ENCODE measurements at places on chromosomes 1 and 21.

DNA sequence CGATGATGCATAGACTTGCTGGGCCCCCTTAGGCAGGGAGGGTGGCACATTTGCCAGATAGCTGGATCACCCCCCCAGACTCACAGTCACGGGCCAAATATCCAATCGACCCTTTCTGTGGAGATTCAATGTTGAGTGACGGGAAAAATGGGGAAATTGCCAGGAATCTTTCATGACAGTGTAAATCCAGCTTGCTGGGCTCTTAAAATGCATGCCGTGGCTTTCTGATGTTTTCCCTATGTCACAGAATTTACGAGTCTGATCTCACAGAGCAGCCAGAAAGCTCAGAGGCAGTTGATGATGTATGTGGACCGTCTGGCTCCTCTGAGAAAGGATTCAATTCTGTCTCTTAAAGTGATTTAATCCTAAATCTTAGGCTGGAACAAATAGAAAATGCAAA lies 150.1 kb upstream of the ZNF644 start:
- no peak for DNase-seq

- DNase-seq, result no peak
These were observed 441.0 kb downstream of the PTPRU start for GRCh38 chr1:29677028-29678024.

DNA sequence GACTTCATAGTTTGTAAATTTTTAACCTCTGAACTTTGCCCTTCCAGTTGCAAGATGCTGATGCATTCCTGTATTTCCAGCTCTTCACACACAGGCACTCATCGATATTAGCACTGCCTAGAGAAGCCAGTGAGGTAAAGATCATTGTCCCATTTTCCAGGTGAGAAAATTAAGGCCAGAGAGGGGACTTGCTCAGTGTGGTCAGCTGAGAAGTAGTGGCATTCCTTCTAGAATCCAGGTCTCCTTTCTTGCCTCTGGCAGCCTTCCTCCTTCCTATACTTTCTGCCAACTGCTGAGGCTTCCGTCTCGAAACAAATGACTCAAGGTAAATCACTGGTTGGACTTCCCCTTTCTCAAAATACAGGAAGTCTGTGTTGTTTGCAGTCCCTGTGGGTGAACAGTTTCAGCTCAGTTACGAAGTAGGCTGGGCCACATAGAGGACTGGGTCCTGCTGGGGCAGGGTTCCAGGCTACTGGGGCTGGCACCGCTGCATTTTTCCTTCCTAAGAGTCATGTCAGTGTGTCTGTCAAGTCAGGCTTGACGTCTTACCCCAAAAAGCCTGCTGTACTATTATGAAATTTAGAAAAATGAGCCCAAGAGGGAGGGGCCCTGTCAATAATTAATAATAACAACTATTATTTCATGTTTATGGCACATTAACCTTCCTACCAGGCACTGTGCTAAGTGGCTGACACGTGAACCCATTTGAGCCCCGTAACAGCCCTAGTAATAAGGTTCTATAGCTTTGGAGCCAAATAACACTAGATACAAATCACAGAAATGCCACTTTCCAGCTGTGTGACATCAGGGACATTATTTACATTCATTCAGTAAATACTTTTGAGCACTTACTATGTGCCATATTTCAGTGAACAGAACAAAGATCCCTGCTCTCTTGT lies 16.6 kb upstream of the RNF19B start:
- DNase-seq, result no peak

GRCh38 chr1:114756009-114756892 lies 1.5 kb downstream of the CSDE1 start:
- no peak for DNase-seq

DNA sequence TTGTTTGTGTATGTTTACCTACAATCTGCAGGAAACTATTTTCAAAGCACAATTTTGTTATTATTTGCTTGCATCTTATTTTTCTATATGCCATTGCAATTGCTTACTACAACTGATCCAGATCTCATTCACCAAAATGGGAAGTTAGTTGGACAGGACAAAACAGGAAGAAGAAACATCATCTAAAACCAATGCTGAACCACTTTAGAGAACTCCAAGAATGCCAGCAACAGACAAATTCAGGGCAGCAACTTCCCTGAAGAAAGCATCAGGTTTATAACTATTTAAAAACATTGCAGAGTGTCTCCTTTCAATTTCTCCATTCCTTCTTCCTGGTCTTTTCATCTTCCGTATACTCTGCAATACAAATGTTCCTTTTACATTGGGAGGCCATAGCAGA lies 82.4 kb upstream of the SMYD2 start:
- DNase-seq, result no peak

- no peak for DNase-seq
These were observed 10.6 kb downstream of the PARP1 start for GRCh38 chr1:226397011-226397926.

DNA sequence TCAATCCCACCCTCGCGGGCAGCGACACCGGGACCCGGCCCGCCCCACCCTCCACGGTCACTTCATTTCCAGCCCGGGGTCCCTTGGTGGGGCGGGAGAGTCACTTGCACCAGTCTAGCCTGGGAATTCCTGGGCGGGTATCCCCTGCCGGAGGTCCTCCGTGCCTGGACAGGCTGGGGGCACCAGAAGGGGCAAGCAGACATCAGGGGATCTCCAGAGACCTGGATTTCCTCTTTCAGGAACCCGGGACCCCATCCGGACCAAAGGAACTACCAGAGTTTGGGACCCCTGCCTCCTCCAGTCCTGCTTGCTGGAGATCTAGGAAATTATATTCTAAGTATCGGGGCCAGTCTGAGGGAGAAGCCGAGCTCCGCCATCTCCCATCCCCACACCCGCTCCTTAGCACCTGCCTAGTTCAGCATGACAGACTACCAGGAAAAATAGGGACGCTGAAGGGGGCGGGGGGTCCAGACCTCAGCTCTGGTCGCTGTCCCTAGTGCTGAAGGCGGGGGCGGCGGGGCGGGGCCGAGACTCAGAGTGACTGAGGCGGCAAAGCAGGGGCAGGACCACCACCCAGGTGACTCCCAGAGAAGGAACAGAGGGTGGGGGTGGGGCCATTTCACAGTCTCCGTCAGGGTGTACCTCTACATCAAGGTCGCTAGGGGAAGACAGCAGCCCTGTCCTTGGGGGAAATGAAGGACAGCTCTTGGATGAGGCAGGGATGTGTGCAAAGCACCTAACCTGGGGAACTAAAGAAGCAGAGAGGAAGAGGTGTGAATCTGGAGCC lies 832 bp downstream of the HCN3 start:
- peak; percentile 77 for DNase-seq

DNA sequence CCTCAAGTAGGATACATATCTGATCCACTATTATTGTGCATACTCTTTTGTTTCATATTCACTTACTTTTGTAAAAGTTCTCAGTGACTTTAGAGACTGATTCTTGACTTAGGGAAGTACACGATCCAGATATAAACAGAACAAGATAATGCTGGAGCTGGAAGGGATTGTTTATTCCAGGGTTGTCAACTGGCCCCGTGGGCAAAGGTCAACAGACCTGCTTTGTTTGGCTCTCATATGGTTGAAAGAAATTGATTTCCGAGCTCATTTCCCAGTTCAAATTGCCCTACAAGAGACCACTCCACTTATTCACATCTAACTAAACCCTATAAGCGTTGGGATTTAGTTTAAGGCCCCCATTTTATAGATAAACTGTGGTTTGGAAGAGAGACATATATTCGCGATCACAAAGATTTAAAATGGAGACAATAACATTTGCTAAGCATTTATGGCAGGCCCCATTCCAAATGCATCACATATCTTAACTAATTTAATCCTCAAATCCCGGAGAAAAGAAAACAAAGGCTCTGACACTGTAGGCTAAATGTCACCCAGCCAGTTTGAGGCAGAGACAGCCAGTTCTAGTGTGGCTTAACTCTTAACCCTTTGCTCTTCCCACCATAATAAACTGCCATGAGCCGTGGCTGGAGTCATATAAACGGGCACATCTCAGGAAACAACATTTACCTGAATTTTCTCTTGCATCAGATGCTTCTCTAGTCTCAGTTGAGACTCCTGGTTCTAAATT lies 20.6 kb downstream of the REG4 start:
- no peak for DNase-seq

- no peak for DNase-seq
These were observed 172.0 kb upstream of the B3GALT2 start for GRCh38 chr1:193358419-193358818.

DNA sequence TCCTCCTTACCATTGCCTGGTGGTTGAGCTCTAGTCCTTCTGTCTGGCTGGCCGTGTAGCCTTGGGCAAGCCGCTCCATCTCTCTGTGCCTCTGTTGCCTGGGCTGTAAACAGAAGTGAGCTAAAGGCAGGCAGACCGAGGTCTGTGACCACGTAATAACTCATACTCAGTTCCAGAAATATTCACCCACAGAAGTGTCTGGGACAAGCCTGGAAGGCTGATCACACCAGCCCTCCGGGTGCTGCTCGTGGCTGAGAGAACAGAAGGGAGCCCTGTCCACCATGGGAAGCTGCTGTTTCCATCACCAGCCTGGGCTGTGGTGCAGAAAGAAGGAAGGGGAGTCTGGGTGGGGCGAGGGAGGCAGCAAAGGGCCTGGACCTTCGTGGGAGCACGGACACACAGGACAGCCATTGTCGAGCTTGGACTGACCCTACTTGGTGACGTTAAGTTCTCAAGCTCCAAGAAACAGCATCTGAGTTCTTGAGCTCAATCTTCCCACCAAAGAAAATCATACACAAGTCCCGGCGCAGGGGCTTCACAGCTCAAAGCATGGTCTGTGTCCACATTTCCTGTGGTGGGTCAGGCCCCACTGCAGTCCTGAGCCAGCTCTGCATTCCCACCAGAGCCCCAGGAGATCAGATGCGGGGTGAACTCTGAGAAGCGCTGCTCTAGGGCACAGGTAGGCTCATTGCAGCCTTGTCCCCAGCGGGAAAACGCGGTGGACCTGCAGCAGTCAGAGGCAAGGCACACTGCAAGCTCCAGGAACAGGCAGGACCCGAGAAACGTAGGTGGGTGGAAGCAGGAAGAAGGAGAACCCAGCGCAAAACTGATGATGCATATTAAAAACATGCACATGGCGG lies 61.8 kb downstream of the RUNX3 start:
- DNase-seq, result no peak

DNA sequence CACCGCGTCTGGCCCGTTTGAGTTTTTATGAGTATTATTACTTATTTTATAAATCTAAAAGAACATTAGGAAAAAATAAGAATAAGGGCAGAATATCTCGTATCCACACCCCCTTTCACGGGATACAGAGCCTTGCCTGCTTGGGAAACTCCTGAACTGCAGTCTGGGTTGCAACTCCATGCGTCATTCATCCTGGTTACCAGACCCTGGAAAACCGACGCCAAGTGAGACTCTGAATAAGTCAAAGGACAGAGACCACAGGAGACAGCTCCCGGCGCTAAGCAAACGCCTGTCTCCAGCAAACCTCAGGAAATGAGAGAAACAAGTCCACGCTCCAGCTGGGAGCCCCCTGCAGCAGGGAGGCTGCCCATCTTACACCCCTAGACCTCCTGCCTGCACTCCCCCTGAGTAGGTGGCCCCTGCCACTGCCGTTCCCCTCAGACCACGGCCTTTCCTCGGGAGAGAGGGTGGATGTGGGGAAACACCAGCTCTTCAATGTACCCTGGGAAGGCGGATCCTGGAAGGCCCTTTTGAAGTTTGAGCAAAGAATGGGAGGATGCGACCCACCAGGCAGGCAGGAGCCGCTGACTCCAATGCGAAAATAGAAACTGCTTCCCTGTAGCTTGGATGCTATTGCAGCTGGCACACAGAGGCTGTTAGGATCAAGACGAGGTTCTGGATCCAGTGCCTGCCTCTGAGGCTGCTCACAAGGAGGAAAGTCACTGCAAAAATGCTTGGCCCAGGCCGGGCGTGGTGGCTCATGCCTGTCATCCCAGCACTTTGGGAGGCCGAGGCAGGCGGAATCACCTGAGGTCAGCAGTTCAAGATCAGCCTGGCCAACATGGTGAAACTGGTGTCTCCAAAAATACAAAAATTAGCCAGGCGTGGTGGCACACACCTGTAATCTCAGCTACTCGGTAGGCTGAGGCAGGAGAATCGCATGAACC lies 37.7 kb upstream of the GPR157 start:
- no peak for DNase-seq

GRCh38 chr1:169928438-169929209 lies 34.9 kb upstream of the SCYL3 start:
- DNase-seq, result peak; percentile 26

- no peak for DNase-seq
These were observed 66.3 kb downstream of the SIM2 start for GRCh38 chr21:36765229-36765628.

DNA sequence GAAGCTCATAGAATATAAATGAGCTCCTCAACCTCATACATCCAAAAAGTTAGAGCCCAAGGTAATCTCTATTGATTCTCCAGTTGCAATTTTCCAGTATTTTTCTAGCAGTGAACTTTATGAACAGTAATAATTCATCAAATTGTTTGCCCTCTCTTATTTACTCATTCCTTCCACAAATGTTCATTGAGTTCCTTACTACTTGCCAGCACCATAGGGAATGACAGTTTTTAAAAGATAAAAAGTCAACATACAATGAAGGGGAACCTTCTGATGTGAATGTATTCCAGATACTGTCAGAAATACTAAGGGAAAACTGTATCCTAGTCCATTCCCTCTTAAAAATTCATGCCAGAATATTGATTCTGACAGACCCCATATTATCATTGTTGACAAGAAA lies 277.0 kb upstream of the C1orf87 start:
- no peak for DNase-seq

DNA sequence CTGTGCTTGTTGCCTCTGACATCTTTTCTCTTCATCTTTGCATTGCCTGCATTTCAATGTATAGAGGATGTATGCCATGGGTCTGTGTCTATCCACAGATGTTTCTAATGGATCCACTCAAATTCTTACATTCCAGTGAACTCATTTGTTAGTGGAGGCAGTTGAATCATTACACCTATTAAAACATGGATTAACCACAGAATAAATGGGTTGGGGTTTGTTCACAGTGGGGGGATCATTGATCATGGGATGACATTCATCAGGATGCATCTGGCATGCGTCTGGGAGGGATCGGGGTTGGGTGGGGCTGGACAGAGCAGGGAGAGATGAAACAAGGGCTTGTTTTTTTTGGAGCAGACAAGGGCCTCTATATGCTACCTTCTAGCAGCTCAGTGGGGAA lies 182.5 kb downstream of the RHOU start:
- no peak for DNase-seq

DNA sequence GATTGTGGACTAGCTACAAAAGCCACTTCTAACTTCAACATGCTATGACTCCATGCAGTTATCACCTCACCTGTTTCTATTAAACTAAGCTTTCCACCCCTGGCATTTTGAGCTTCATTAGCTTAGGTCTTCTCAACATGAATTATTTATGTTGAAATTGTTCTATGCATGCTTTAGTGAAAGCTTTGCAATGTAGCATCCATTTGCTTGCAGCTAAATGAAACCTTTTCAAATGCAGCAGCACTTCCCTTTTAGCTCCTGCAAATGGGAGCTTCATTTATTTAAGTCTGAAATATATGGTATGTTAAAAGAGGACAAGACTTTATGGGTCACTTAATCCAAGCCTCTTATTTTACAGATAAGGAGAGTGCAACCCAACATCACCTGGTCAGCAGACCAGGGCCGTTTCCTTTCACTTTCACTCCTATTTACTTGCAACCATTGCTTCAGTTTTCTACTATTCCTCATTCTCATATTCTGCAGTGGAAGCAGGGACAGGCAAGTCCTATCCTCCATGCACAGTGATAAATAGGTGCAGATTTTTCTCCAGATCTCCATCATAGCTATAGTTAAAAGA lies 56.4 kb upstream of the SAMSN1 start:
- no peak for DNase-seq

GRCh38 chr1:8847990-8848389 lies 30.5 kb downstream of the ENO1 start:
- DNase-seq, result peak; percentile 81

All from DMS79 (cell line).